ENCODE measurements at places on chromosomes 5 and 9. TPM values are rescaled to one million over a fixed set of nuclear protein-coding genes. Genes with fewer than 3 reads are reported as not detected.

Gene PAEP
- not detected for total RNA-seq

Gene RASGEF1C
- total RNA-seq: not detected

Gene HTR1A
- total RNA-seq: not detected

Gene PMPCA
- 66.8 TPM for total RNA-seq

Gene EMB
- total RNA-seq: not detected

Gene INSL4
- not detected for total RNA-seq

Gene SPINK6
- 1.1 TPM for total RNA-seq

Gene NMUR2
- not detected for total RNA-seq

Gene HMCN2
- total RNA-seq: not detected

Gene GTF3C4
- total RNA-seq: 9.7 TPM

Gene WDR38
- total RNA-seq: not detected

Gene CTXN3
- not detected for total RNA-seq

Gene EGFLAM
- total RNA-seq: 4.3 TPM

Gene TPPP
- total RNA-seq: under 0.01 TPM

Gene TXNDC8
- not detected for total RNA-seq

Gene CARD9
- 6.7 TPM for total RNA-seq

Gene SOWAHA
- total RNA-seq: under 0.01 TPM

Gene SOHLH1
- not detected for total RNA-seq

Gene CAMK4
- 5.2 TPM for total RNA-seq

Gene CD72
- 0.35 TPM for total RNA-seq

Gene PLK2
- total RNA-seq: 190 TPM

Gene TRIM7
- total RNA-seq: 3.2 TPM

Gene FGF10
- not detected for total RNA-seq

Gene FGD3
- total RNA-seq: not detected

Gene IL7R
- 19.6 TPM for total RNA-seq

Gene CCNJL
- total RNA-seq: not detected

Gene CDC23
- 22.5 TPM for total RNA-seq

Gene ZFP2
- total RNA-seq: 0.58 TPM

Gene PCDHB6
- total RNA-seq: not detected

Gene WNK2
- total RNA-seq: not detected

Gene CBY3
- not detected for total RNA-seq

Gene CDK7
- total RNA-seq: 60.3 TPM

Gene LEAP2
- not detected for total RNA-seq

Gene LCN1
- not detected for total RNA-seq

Gene SH3GL2
- total RNA-seq: not detected

Gene PKN3
- total RNA-seq: 4.6 TPM

Gene TEX10
- 25.9 TPM for total RNA-seq

Gene CATSPER3
- under 0.01 TPM for total RNA-seq

Gene ZNF483
- total RNA-seq: 1.4 TPM

Gene AIF1L
- total RNA-seq: not detected

Gene GNAQ
- 17.9 TPM for total RNA-seq

Gene INSL6
- total RNA-seq: not detected

Gene NR6A1
- under 0.01 TPM for total RNA-seq

Gene PTGES
- 4.4 TPM for total RNA-seq

Gene FOXD1
- total RNA-seq: 0.53 TPM

Gene FAM81B
- not detected for total RNA-seq

Gene TAF11L10
- total RNA-seq: not detected

All from myometrial cell (primary cell).